GM23338 (cell line): ENCODE measurements at places on chromosomes 7 and 10. TPM values are rescaled to one million over a fixed set of nuclear protein-coding genes. Genes with fewer than 3 reads are reported as not detected.

Gene FGL2
- polyA plus RNA-seq = not detected in 2 replicates

Gene ZNF746
- polyA plus RNA-seq = 10.0 and 12.9 TPM in 2 replicates

Gene GPRIN2
- 2.9 and 3.0 TPM in 2 replicates for polyA plus RNA-seq

Gene ERVW-1
- polyA plus RNA-seq = not detected in 2 replicates

Gene MLLT10
- polyA plus RNA-seq = 26.1 and 28.8 TPM in 2 replicates

Gene DNAH11
- polyA plus RNA-seq = 9.1 and 9.3 TPM in 2 replicates

Gene ADAM22
- polyA plus RNA-seq = 2.7 and 2.8 TPM in 2 replicates

Gene CDH23
- polyA plus RNA-seq = 0.73 and 0.95 TPM in 2 replicates

Gene GAD2
- 0.86 and 1.6 TPM in 2 replicates for polyA plus RNA-seq

Gene CDC14C
- not detected in 2 replicates for polyA plus RNA-seq

Gene SLC26A5
- 1.0 and 1.1 TPM in 2 replicates for polyA plus RNA-seq

Gene HOXA7
- polyA plus RNA-seq = 0.24 TPM in 1 of 2 replicates, not detected in the other

Gene IDI2
- polyA plus RNA-seq = not detected in 2 replicates

Gene RTKN2
- polyA plus RNA-seq = 11.7 and 15.3 TPM in 2 replicates

Gene TMEM176B
- 0.42 and 0.83 TPM in 2 replicates for polyA plus RNA-seq

Gene PNLIPRP3
- not detected in 2 replicates for polyA plus RNA-seq

Gene PLXNA4
- polyA plus RNA-seq = 0.08 and 0.14 TPM in 2 replicates

Gene TYW1B
- 5.6 and 6.2 TPM in 2 replicates for polyA plus RNA-seq

Gene DIP2C
- 5.0 and 5.1 TPM in 2 replicates for polyA plus RNA-seq

Gene TMEM176A
- polyA plus RNA-seq = 0.34 and 0.66 TPM in 2 replicates

Gene UBN2
- 17.8 and 18.5 TPM in 2 replicates for polyA plus RNA-seq

Gene C7orf25
- polyA plus RNA-seq = 1.2 and 1.7 TPM in 2 replicates

Gene UNC5B
- polyA plus RNA-seq = 8.0 and 8.7 TPM in 2 replicates

Gene IFIT1
- polyA plus RNA-seq = 1.5 and 2.4 TPM in 2 replicates

Gene LAMB4
- not detected in 2 replicates for polyA plus RNA-seq

Gene TUBAL3
- not detected in 2 replicates for polyA plus RNA-seq

Gene WBP1L
- 5.1 and 7.0 TPM in 2 replicates for polyA plus RNA-seq

Gene AGBL3
- polyA plus RNA-seq = 5.6 and 5.9 TPM in 2 replicates

Gene ASB10
- polyA plus RNA-seq = not detected in 2 replicates
